Activated CD4-positive, alpha-beta T cell treated with anti-CD3 and anti-CD28 coated beads, Interleukin-2, amount 50 U/mL, for 4 hours (primary cell): ENCODE measurements at places on chromosomes 1 and 21.

DNA sequence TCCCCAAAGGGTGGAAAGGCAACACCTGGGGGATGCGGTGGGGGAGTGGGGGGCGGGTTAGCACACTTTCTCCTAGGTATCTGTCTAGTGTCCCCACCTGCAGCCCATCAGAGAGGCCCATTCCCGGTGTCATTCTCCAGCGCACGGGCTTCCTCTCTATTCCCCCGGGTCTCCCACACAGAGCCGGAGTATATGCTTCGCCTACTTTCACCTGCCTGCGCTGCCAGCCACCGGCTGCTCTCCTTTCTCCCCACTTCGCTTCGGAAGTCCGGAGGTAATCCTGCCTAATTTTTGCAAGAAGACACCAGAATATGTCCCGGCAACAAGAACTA is 852 bp downstream of the RGS7 start:
- no peak for DNase-seq

- DNase-seq = no peak
These were observed 12.6 kb upstream of the HMCN1 start for GRCh38 chr1:185721553-185721952.

DNA sequence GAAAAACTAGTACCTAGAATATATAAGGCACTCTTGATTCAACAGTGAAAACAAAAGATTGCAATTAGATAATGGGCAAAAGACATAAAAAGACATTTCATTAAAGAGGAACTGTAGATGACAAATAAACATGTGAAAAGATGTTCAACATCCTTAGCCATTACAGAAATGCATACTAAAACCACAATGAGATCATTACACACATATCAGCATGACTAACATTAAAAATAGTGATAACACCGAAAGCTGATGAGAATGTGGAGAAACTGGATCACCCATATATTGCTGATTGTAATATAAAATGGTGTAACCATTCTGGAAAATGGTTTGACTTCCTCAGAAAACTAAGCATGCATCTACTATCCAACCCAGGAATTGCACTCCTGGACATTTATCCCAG is 340.3 kb downstream of the SEC16B start:
- no peak for DNase-seq

DNA sequence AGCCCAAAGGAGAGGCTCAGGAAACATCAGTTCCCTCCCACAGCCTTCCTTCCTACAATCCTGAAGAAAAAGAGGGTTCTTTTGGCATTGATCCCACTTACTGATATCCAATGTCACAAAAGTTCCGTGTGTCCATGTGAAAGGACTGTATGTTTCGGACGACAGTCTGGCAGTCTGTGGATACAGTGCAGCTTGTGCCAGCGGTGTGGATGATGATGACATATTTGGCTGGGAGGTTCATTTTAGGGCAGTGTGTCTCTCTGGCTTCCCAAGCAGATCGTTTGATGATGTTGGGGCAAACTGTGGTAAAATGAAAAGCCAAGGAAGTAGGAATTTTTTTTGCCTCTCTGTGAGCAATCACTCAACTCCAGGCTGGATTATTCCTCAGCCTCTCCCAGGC is 10.4 kb downstream of the PGLYRP3 start:
- DNase-seq = no peak

DNA sequence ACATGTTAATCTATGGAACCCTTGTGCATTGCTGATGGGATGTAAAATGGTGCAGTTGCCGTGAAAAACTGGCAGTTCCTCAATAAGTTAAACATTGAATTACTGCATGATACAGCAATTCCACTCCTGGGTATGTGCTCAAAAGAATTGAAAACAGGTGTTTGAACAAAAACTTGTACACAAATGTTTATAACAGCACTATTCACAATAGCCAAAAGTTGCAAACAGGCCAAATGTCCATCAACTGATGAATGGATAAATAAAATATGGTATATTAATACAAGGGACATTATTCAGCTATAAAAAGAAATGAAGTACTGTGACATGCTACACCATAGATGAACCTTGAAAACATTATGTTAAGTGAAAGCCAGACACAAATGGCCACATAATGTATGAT is 17.7 kb upstream of the SRSF10 start:
- no peak for DNase-seq

DNA sequence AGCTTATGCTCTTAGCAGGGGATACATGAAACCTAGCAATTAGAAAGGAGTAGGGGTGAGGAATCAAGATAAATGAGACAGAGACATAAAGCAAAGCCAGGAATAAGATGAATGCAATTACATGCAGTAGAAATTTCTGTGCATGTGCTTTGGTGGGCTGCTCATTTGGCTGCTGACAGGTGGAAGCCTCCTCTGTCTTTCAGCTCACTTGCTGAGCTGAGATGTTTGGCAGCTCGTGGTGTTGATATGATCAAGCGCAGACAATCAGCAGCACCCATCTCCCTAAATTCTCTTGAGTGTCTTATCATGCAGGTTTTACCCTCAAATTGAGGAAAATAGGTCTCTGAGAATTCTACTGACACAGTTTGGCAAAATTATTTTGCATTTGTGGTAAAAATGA is 108.3 kb upstream of the CD34 start:
- DNase-seq = no peak

DNA sequence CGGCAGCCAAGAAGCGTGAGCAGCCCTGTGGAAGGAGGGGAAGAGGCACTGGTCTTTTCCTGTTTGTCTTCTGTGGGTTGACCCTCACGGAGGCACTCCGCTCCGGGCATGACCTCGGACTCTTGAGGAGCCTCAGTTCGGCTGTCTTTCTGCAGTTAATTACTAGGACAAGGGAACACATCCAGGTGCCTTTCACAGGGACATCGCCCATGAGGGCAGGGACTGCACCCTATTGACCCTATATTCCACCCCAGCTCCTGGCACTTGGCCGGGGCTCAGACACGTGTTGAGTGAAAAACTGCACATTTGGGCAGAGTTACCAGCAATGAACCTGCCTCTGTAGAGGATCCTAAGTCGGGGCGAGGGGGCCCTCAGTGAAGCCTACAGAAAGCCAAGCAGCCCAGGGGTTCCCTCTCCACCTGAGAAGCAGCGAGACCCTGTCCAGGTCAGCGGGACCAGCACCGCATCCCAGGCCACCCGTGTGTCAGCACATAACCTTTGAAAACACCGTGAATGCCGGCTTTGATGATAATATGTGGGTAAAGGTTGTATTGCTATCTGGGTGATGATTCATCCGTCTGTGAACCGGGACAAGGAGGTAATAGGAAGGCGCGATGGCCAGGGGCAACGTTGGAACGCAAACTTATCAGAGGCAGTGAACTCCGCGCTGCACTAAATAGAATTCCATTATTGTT is 161.4 kb upstream of the ARHGEF16 start:
- DNase-seq = no peak

DNA sequence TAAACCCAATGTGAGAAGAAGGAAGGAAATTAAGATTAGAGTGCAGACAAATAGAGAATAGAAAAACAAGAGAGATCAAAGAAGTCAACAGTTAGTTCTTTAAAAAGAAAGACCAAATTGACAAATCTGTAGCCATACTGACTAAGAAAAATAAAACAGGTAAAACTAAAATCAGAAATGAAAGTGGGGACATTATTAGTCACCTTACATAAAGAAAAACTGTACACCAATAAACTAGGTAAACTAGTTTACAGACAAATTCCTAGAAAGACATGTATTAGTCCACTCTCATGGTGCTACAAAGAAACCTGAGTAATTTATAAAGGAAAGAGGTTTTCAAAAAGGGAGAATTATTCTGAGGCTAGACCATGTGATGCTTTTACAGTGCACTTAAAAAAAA is 22.3 kb downstream of the BLZF1 start:
- no peak for DNase-seq

DNA sequence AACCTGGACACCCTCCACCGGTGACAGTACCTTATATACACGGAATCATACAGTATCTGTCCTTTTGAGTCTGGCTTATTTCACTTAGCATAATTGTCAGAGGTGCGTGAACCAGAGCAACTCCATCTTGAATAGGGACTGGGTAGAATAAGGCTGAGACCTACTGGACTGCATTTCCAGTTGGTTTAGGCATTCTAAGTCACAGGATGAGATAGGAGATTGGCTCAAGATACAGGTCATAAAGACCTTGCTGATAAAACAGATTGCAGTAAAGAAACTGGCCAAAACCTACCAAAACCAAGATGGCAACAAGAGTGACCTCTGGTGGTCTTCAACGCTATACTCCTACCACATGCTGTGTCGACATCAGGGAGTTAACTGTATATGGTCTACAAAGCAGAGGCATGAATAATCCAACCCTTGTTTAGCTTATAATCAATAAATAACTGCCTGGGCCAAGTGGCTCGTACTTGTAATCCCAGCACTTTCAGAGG is 1.4 kb upstream of the FDPS start:
- DNase-seq = no peak

DNA sequence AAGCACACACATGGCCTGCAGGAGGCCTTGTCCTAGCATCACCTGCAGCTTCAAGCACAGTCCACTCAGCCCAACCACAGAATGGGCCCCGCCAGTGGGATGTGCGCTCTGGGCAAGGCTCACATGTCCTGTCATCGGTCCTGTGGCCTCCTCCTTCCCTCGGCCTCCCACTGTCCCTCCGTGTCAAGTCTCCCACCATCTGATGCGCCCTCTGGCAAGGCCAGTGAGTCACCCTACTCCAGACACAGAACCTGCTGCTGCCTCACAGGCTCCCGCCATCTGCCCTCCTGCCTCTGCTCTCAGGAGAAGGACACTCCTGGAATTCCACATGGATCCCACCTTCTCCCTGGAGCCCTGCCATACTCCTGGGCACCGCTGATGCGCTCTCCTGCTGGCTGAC is 14.2 kb downstream of the KCNAB2 start:
- DNase-seq = no peak

GRCh38 chr21:42572906-42573495 is 59.3 kb downstream of the SLC37A1 start:
- DNase-seq = no peak

- DNase-seq = no peak
These were observed 4.6 kb upstream of the MMP23B start for GRCh38 chr1:1627261-1627828.

DNA sequence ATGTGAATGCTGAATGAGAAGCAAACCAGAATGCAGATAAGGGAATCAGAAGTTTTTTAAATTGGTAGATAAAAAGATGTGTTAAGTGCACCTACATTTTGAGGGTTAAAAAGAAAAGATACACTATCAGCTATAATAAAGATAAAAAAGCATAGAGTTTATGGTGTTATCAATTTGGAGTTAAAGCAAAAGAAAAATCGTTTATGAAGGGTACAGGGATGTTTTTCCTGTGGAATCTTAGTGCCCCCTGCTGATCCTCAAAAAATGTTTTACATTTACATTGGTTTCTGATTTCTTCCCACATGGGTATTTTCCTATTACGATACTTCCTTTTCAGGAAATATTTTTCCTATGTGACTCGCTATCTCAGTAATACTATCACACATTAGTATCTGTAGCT is 293.5 kb downstream of the MRPL39 start:
- DNase-seq = no peak

GRCh38 chr21:17343055-17343454 is 169.8 kb upstream of the CXADR start:
- no peak for DNase-seq

GRCh38 chr1:184035719-184036516 is 1.6 kb downstream of the COLGALT2 start:
- DNase-seq = no peak

DNA sequence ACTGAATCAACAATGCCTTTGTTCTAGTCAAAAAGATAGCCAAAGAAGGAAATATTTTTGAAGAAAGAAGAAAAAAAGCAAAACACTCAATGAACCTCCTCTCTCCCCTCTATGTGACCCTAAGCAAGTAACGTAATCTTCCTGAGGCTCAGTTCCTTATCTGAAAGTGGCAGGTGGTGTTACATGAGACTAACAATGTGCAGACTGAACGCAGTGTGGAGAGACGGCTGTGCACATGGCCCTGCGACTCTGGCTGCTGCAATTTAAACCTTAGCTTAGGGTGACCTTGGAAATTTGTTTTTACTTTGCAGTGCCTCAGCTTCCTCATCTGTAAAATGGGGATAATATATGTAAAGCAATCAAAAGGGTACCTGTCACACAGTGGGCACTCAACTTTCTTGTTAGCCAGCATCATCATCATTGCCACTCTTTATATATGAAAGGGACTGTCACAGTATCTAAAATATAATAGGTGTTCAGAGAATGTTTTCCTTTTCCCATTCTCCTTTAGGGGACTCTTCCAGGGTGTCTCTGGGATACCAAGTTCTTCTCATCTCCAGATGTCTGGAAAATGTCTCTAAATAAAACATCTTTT is 100.1 kb upstream of the JUN start:
- no peak for DNase-seq

DNA sequence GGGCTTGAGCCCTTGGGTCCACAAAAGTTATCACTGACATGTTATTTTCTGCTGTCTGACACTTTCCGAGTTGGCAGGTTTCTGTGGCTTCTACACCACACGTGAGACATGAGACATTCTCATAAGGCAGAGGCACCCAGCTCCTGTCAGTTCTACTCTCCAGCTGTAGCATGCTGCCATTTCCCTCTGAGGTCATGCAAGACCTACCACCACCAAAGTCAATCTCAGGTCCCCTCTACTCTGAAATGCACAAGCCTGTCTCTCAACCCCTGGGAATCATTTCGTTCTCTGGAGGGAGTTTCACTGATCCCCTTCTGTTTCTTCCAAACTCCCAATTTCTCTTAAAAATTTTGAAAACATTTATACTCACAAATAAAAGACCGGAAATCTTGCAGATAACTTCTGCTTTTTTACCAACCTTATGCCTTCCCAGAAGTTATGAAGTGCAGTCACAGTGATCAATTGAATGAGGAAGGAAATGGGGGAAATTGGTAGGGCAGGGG is 39.5 kb upstream of the CR2 start:
- DNase-seq = no peak

DNA sequence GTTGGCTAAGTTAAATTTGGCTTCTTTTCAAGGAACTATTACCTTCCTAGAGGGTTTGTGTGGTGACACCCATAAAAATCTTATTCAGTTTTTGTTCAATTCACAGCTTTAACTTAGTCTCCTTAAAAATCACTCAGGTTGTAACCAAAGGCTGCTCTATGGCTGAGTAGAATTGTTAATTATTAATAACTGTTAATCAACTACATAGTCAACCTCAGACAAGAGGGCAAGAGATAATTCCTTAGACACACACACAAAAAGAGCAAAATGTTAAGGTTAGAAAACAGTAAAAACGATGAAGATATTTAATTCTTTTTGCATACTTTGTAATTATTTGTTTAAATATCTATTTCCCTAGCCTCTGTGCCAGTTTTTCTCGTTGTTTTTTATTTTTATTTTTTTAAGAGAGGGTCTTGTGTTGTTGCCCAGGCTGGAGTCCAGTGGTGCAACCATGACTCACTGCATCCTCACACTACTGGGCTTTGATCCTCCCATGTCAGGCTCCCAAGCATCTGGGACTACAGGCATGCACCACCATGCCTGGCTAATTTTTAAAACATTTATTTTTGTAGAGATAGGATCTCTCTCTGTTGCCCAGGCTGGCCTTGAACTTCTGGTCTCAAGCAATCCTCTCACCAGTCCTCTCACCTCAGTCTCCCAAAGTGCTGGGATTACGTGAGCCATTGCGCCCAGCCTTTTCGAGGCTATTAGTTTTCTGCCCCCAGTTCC is 215.2 kb downstream of the DISC1 start:
- DNase-seq = no peak
